A172 (cell line): ENCODE measurements at places on chromosomes 7 and 10.

GRCh38 chr10:76723844-76724243 lies 913.8 kb downstream of the KCNMA1 start:
- no peak for DNase-seq

DNA sequence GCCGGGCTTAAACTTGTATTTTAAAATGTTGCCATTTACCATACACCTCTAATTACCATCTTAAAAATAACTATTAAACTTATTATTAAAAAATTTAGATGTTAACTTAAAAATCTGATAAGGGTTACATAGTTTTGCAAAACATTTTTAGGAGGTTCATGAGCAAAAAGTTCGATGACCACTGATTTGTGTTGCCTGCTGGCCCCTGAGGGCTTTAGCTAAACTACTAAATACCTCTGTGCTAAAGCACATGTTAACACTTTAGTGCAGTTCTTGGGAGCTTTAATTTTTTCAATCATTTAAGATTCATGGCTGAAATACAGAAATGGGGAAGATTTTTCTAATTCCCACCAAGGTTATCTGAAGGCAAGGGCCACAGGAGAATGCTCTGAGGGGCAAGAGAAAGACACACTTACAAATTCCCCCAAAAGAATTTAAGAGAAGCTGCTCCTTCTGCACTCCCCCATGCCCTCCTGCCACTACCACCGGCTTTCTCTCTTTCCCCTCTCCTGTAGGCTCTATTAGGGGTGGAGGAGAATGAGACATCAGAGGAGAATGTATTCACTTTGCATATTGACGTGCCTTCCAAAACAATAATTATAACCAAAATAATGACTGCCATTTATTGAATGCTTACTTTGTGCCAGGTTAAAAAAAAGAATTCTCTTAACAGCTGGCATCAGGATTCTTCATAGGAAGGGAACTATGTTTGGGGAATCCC lies 106.2 kb downstream of the RTKN2 start:
- no peak for DNase-seq

DNA sequence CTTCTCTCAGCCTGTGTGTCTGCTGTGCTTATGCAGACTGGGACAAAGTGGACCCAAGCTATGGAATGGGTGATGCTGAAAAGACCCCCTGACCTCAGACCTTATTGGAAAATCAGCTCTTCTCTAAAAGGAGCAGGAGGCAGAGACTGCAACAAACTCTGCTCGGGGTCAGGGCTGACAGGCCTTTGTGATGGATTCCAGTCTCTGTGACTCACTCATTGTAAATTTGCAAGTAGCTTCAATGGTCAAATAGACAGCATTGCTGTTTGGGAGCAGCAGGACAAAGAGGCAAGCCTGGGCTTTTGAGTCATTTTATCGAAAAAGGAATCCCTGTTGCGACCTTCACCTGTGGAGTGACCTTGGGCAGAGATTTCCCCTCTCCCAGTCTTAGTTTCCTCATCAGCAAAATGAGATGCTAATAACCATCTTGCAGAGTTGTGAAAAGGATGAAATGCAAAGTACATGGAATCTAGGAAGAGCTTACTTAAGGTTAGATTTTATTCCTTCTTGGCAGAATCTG lies 26.1 kb upstream of the GPR26 start:
- no peak for DNase-seq

GRCh38 chr7:35648367-35648766 lies 46.6 kb downstream of the HERPUD2 start:
- DNase-seq = no peak

- no peak for DNase-seq
These were observed 23.1 kb upstream of the AKR1E2 start for GRCh38 chr10:4802711-4803487.
